Fibroblast of upper back skin (primary cell): ENCODE measurements at places on chromosomes 16 and 17.
A peak's percentile ranks its signal among the peaks of the same experiment; 100 is the strongest.

- no peak for DNase-seq
Observed at GRCh38 chr16:35690413-35690812, 2231.0 kb downstream of the TP53TG3F start.

- no peak for DNase-seq
Observed at GRCh38 chr16:23570992-23571632, 13.6 kb downstream of the UBFD1 start.

DNA sequence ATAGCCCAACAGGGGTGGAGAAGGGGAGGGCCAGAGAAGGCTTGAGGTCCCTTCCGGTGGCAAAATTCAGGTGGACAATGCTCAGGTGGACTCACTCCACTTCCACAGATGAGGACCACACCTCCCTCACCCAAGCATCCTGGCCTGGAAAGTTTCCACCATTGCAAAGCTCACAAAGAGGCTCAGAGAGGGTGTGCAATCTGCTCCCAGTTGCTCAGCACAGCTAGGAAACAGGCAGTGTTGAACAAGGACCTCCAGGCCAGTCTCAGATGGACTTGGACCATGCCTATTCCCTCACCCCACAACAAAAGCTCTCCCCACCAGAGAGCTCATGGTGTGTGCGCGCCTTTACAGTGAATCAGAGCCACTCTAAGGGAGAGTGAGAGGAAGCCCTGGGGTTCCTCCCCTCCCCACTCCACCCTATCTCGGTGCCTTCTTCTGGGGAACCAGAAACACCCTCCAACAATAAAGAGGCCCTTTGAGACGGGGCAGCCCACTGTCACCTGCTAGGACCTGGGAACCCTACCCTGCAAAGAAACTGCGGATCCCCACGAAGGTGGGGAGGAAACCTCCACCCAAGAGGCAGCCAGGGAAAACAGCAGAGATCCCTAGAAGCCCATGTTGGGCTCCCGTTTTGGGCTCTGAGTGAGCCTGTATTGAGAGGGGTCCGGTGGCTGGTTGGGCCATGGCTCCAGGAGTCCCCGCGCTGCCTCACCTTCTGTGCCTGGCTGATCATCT is 1.6 kb downstream of the FAM83G start:
- DNase-seq: peak; percentile 55

DNA sequence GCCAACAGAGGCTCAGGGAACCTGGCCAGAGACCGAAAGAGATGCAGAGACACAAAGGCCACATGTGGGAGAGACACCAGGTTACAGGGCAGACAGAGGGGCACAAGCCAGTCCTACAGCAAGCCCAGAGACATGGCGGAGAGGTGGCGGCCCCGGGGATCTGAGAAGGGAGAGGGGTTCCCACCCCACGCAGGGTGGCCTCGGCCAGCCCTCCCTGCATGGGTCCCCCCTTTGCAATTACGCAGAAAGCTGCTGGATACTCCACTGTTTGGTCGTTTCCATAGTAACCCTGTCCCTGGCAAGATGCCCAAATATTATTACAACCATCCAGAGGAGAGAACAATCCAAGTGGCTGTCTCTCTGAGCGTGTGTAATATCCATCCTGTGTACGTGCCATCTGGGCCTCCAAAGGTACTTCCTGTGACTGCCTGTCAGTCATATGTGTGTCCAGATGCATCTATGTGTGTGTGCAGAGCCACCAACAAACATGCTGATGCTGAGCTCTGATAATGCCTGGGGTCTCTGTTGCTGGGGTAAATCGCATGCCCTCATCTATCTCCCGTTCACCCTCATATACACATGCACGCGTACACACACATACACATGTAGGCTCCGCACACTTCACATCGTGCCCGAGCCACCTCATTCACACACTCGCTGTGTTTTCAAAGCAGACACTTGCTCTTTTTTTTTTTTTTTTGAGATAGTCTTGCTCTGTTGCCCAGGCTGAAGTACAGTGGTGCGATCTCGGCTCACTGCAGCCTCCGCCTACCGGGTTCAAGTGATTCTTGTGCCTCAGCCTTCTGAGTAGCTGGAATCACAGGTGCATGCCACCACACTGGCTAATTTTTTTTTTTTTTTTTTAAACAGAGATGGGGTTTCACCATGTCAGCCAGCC is 5.5 kb downstream of the PCGF2 start:
- peak; percentile 89 for DNase-seq

- peak; percentile 50 for DNase-seq
Observed at GRCh38 chr16:58110571-58111301, 18.4 kb downstream of the CFAP20 start.

GRCh38 chr16:7338826-7339225 is 6.2 kb downstream of the RBFOX1 start:
- no peak for DNase-seq

- DNase-seq: no peak
Observed at GRCh38 chr17:29582254-29582765, 7.1 kb downstream of the GIT1 start.

DNA sequence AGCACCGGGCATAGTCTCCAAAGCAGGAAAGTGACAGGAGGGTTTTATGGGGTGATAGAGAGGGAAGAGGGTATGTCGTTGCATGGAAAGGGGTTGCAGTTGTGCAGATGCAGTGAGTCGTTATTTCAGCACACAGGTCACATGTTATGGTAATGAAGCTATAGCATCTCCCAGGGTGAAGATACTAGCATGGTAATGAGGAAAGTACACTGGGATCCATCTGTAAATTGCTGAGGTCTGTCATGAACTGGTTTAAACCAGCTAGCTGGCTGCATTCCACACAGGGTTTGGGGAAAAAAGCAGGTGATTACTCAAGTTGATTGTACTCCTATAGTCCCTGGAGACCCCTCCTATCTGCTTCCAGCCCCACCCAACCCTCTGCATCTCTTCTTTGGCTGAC is 11.7 kb downstream of the COX11 start:
- no peak for DNase-seq

DNA sequence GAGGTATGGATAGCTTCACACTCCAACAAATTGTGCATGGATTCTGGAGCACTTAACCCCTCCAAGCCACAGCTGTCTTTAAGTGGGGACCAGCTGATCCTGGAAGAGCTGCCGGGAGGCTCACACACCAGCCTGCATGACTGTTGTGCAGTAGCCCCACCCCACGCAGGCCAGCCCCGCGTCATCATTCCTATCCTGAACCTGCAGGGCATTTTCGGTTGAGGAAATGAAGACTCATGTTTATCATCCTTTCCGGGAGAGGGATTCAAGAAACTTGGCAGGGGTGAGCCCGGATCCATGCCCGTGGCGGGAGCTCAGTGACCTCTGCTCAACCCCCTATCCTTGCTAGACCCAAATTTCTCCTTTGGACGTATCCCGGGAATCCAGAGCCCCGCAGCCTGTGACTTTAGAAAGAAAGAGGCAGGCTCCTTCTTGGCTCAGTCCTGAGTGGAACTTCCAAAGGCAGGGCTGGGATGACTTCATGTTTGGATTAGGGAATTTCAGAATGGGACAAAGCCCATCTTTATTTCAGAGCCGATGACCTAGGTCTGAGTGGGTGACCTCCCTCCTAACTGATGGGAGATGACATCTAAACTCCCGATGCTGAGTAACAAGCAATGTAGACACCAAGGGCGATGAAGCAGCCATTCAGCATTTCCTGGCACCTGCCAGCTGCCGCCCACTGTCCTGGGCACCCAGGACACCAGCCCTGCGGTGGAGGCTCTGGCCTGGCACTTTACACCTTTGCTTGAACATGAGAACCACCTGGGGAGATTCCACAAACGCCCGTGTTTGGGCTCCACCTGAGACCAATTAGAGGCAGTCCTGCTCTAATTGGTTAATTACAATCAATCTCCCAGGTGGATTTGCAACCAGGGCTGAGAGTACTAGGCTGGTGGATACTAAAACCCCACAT is 43.3 kb upstream of the CMIP start:
- DNase-seq: peak; percentile 11

- DNase-seq: no peak
Observed at GRCh38 chr16:67678354-67679023, 11.9 kb downstream of the C16orf86 start.

GRCh38 chr16:72172105-72173034 is at the start of gene PMFBP1:
TSS of gene PMFBP1 (minus strand) at chr16:72172155. CDS start at chr16:72171208, 947 bp downstream.
- peak; percentile 62 for DNase-seq

- no peak for DNase-seq
Observed at GRCh38 chr16:67907397-67908180, 14.5 kb downstream of the PSKH1 start.

- no peak for DNase-seq
Observed at GRCh38 chr17:78154903-78155811, 9.0 kb downstream of the C17orf99 start.

DNA sequence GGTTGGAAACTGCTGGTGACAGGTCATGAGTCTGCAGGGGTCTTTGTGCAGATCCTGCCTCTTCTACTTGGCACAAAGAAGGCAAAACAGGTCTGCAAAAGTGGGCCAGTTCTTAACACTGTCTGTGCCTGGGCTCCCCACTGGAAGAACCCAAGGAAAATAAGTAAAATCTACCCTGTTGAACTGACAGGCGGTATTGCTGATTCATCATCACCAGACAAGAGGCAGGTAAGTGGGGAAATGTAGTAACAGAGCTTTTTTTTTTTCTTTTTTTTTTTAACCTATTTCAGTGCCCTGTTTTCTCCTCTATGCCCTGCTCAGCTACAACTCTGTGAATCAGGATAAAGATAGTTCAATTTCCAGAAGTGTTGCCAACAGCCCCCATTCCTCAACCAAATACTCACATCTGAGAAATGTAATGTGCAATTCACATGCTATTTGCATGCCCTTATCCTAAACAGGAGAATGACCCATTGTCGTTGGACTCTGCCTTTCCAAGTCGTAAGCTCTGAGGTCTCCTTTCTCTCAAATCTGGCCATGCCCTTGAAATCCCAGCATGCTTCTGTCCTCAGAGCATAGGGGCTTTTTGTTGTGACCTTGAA is 237.0 kb downstream of the SOX9 start:
- DNase-seq: no peak

DNA sequence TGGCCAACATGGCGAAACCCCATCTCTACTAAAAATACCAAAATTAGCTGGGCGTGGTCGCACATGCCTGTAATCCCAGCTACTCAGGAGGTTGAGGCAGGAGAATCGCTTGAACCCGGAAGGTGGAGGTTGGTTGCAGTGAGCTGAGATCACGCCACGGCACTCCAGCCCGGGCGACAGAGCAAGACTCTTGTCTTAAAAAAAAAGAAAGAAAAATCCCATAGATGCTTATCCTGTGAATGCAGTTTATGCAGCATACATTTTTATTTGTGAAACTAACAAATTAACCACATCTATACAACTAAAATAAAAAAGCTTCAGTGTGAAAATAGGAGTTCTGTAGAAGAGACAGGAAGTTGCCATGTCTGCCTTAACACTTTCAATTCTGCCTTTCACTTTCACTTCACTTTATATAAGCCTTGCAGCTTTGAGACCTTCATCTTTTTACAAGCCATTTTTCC is 7.1 kb downstream of the IGSF6 start:
- DNase-seq: no peak

- peak; percentile 68 for DNase-seq
Observed at GRCh38 chr17:31724026-31724425, 135.0 kb downstream of the COPRS start.

DNA sequence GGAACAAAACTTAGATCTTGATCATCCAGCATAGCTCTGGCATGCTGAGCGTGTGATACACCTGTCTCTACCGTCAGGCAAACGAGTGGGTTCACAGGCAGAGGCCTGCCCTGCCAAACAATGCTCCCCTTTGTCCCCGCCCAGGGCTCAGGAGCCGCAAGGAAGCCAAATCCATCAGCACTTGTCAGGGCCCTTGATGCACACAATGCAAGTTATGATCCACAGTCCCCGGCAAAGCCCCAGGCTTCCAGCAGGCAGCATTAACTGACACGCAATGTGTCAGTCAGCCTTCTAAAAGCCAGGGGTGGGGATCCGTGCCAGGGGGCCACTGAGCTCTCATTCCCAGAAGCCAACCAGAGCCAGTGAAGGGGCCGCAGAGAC is 460.9 kb downstream of the SLC39A11 start:
- DNase-seq: no peak

DNA sequence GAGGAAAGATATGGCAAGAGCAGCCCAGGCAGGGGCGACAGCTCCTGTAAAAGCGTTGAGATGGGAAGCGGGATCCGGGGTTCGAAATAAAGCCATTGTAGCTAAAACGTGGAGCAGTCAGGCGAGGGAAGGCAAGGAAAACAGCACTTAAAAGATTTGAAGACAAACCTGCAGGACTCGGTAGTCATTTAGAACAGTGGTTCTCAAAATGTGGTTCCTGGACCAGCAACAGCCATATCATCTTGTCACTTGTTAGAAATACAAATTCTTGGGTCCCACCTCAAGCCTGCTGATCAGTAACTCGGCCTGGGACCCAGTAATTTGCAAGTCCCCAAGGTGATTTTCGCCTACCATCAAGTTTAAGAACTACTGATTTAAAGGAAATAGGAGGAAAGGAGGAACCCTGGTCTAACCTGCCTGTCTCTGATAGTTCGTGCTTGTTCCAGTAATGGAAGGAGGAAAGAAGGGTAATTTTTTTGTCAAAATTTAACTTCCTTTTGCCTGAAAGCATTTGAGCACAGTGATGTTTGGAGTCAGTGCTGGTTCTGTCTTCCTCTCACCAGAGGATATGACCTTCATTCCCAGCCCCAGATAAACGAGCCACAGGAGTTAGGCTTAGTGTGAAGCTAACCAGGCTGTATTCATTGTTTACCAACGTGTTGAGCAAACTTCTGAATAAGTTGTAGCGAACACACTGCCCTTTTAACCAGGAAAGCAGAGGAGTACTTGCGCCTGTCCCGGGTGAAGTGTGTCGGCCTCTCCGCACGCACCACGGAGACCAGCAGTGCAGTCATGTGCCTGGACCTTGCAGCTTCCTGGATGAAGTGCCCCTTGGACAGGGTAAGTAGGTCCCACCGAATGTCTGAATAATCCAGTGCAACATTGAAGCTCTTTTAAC is 1.1 kb downstream of the ORC6 start:
- DNase-seq: peak; percentile 9

DNA sequence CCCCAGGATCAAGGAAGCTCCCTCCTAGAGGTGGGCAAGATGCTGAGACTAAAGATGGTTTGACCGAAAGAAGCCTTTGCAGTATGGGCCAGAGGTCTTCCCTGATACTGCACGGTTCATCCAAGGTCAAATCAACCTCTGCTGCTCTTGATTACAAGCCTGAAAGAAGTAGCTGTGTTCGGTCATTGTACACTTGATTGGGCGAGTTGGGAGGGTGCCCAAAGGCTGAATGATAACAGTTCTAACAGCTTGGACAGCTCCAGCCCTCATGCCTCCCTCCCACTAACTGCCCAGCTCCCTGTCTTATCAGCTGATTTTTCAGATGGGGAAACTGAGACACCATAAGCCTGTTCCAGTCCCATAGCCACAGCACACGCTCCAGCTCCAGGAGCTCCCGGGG is 42.8 kb downstream of the ABCC12 start:
- no peak for DNase-seq

- DNase-seq: no peak
Observed at GRCh38 chr17:28720247-28720996, 637 bp downstream of the RPL23A start.

GRCh38 chr16:68612996-68613395 is 32.1 kb upstream of the CDH3 start:
- DNase-seq: no peak

GRCh38 chr16:592518-593306 is 2.8 kb downstream of the RAB40C start:
- no peak for DNase-seq

GRCh38 chr17:10622617-10623485 is 34.3 kb downstream of the MYH3 start:
- no peak for DNase-seq

- DNase-seq: no peak
Observed at GRCh38 chr17:2403044-2403443, 2.2 kb upstream of the MNT start.
